ENCODE measurements at places on chromosomes 11 and 22. TPM values are rescaled to one million over a fixed set of nuclear protein-coding genes. Genes with fewer than 3 reads are reported as not detected.

DNA sequence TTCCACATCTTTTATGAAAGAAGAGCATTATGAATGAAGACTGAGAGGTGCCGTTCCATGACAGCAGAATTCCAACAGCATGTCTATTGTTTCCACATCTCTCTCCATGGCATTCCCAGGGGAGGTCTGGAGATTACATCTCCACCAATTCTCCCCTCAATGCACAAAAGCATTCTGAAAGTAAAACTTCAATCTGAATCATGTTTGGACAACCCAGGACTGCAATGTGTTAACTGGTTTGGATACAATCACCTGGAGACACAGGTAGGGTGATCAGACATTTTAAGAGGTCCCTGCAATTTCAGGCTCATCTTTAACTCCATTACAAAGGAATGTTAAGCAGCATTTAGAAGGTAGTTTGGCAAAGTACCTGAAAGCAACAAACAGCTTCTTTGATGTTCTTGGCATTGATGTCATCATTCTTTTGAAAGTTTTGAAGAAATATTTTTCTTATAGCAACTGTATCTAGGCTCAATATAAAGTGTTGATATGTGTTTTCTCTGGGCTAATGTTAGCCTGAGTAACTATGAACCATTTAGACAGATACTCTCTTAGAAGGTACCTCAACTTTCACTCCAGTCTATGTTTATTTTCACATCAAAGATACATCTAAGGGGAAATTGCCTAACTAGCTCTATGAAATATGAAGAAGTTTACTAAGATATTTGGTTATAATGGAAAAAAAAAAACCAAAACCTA is 181.4 kb upstream of the MTMR2 start:
- no peak for DNase-seq

DNA sequence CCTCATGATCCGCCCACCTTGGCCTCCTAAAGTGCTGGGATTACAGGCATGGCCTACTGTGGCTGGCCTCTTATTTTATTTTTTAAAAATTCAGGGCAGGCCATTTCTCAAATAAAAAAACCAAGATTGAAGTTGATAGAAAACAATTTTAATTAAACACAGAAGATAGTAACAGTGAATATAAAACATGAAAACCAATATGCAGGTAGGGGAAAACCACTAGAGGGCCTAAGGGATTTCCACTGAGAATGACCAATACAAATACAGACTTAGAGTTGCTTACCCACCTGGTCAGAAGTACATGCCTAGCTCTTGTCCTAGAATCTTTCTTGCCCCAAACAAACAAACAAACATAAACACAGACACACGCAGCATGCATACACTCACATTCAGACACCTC is 1.7 kb upstream of the RTCB start:
- DNase-seq: peak; percentile 11

DNA sequence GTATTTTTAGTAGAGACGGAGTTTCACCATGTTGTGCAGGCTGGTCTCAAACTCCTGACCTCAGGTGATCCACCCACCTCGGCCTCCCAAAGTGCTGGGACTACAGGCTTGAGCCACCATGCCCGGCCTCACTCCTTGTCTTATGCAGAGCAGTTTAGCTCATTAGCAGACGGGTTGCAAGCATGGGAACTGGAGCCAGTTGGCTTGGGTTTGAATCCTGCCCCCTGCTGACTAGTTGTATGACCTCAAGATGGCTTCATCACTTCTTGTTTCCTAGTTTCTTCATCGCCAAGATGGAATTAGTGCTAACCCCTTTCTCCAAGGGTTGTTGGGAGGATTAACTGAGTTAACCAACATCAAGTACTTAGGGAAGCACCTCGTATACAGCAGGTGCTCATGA is 23.4 kb upstream of the RASD2 start:
- no peak for DNase-seq

GRCh38 chr11:62104816-62105653 is 18.8 kb upstream of the INCENP start:
- DNase-seq: no peak

GRCh38 chr11:93072229-93072914 is 102.9 kb downstream of the MTNR1B start:
- DNase-seq: no peak

DNA sequence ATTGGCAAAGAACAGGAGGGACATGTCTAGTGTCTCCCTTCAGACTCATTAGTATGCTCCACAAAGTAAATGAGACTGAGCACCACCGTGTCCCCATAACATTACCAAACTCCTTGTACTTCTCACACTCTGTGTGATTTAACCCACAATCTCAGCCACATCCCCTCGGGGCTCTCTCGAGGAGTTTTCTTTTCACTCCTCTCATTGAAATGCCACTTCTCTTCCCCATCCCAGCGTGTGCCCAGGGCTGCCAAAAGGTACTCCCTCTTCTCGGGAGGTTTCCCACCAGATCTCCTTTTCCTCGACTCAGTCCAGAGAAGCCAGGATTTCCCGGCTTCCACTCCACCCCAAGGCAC is 1.1 kb downstream of the RBFOX2 start:
- peak; percentile 21 for DNase-seq

The C11orf91 gene
- total RNA-seq: 0.31 TPM

All from HT-29 (cell line).